HFFc6 (cell line): ENCODE measurements at places on chromosomes 4 and X.
A peak's percentile ranks its signal among the peaks of the same experiment; 100 is the strongest.

GRCh38 chr4:151167561-151167960, 68.1 kb downstream of the RPS3A start:
- no peak for DNase-seq

- DNase-seq = no peak
These were observed 12.6 kb downstream of the PPA2 start for GRCh38 chr4:105461221-105461620.

DNA sequence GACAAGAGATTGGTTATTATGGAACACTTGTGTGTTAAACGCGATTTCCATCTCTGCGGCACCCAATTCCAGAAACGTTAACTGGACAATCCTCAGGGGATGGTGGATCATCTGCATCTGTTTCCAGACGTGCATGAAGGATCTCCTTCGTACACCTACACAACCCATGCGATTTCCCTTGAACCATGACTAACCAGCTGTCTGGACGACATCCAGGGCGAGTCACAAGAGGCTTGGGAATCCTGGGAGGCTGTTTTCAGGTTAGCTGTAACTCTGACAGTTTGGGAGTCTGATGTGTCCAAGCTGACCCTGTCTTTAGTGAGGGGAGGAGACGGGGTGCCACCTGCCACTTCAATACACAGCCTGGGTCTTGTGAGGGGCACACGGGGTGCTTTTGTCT, 84.5 kb downstream of the GATB start:
- DNase-seq = peak; percentile 77

DNA sequence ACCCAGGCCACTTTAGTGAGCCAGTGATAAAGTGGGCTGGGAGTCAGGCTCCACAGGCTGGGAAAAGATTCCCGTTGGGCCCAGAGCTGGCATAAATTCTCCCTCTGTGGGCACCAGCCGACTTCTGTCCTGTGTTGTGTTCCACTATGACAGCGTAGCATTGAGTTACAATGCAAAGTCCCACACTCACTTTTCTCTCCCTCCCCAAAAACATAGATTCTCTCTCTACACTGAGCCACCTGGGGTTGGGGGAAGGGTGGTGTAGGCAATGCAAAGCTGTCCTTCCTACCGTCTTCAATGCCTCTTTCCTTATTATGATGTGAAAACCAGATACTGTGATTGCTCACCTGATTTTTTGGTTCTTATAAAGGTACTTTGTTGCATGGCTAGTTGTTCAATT, 566.2 kb downstream of the RAPGEF2 start:
- no peak for DNase-seq

DNA sequence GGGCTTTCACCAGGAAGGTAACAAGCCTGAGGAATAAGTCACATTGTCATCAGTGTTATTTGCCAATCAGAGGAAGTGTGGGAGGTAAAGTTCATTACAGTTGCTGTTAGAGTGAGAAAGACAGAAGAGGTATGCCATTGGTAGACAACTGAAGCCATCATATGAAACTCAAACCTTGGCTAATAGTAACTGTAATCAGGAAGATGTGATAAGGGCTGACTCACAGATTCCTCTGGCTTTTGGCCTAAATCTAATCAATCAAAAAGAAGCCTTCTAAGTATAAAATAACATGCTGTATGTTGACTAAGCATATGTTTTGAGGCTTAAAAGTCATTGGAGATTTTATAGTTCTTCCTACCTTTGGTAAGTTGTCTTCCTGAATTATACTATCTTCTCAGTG, 242.8 kb downstream of the PCDH7 start:
- DNase-seq = no peak

GRCh38 chr4:151532001-151532708, 123.2 kb downstream of the FHIP1A start:
- DNase-seq = no peak

DNA sequence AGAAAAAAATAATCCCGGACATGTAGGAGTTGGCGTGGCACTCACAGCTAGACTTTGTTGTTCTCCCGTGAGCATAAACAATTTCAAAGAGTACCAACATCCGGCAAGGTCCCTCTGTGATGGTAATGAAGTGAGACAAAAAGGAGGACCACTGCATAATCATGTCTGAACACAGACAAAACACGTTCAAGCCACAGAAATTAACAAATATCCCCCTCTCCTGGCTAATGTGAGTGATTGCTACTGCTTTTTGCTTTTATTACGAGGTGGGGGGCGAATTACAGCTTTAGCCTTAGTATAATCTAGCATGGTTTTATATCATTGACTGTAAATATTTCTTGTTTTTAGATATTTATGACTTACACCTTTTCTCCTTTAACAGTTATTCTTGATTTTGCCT, 118.5 kb downstream of the PLS3 start:
- DNase-seq = peak; percentile 12

GRCh38 chr4:130636486-130636885, 1540.5 kb downstream of the C4orf33 start:
- no peak for DNase-seq

- no peak for DNase-seq
These were observed 16.1 kb downstream of the DAPP1 start for GRCh38 chr4:99832758-99833157.

DNA sequence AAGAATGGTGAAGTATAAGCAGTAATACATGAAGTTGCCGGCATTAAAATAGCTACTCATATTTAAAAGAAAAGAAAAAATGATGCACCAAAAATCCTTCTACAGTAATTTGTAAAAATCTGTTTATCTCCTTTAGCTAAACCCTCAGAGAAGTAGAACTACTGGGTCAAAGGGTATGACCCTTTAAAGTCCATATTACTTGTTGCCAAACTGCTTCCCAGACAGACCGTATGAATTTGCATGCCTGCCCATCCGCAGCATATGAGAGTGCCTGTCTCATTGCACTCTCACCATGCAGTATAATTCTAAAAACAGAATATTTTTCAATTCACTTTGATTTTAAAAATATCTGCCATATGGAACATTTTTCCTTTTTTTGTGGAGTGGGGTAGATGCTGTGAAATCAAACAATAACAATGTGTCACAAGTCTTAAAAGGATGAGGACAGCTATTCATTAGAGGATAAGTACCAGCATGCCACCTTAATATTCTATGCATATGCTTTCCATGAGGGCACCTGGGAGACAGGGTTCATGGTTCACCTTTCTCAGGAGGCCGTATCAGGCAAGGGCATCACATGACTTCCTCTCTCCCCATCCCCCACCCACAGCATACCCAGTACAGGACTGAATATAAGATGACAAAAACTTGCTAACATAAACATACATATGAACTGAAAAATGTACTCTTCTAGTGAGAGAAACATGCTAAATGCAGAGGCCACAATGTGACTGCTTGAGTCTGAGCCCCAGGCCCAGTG, 17.8 kb downstream of the ZDHHC9 start:
- DNase-seq = no peak

DNA sequence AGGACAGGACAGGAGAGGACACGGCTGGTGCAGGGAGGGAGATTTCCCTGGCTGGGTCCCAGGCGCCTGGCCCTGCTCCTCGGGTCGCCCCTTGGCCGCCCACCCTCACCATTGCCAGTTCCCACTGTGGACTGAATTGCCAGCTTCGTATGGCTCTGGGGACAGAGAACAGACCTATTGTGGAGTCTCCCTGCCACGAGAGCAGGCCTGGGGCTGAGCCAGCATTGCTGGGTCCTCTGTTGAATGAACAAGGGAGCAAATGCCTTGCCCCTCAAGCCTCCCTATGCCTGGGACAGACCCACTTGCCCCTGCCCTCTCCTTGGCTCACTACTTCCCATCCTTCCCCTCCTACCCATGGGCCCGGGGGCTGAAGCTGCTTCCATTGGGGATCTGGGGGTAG, 4.3 kb downstream of the PLXNA3 start:
- no peak for DNase-seq

- DNase-seq = no peak
These were observed 17.2 kb downstream of the FAM13A start for GRCh38 chr4:89039730-89040338.

DNA sequence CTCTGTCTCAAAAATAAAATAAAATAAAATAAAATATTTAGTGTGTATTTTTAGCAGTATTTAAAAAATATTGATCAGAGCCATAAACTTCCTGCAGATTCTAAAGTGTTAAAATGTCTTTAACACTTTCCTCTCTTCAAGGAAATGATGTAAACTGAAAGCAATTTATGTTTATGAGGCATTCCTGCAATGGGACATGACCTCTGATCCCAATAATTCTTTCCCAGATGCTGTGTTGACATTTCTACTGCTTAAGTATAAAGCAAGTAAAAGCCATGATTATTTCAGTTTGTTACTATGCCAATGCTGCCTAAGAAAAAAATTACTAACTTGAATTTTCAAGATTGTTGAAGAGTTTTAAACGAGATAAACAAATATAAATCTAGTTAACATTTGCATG, 29.0 kb downstream of the COQ2 start:
- DNase-seq = peak; percentile 85

DNA sequence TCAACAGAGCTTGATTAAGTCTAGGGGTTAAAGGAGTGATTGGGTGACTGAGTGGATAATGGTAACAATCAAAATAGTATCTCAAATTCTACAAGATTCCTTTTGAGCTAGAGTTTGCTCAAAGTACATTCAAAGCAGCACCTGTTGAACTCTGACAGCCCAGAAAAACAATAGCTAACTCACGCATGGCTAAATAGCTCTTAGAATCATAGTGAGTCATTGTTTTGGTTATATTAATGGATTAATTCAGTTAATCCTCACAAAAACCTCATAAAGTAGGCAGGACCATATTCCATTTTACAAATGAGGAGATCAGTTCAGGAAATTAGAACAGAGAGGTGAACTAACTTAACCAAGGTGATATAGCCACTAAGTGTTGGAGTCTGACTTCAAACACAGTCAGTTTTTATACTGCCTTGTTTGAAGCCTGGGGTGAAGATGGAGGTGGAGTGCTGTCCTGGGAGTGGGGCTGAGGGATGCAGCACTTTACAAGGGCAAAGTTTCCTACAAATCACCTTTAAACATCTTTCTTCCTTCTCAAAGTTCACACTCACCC, 35.9 kb upstream of the PPM1K start:
- DNase-seq = no peak

- DNase-seq = peak; percentile 98
These were observed 290.6 kb upstream of the BOD1L1 start for GRCh38 chr4:13918110-13918509.

DNA sequence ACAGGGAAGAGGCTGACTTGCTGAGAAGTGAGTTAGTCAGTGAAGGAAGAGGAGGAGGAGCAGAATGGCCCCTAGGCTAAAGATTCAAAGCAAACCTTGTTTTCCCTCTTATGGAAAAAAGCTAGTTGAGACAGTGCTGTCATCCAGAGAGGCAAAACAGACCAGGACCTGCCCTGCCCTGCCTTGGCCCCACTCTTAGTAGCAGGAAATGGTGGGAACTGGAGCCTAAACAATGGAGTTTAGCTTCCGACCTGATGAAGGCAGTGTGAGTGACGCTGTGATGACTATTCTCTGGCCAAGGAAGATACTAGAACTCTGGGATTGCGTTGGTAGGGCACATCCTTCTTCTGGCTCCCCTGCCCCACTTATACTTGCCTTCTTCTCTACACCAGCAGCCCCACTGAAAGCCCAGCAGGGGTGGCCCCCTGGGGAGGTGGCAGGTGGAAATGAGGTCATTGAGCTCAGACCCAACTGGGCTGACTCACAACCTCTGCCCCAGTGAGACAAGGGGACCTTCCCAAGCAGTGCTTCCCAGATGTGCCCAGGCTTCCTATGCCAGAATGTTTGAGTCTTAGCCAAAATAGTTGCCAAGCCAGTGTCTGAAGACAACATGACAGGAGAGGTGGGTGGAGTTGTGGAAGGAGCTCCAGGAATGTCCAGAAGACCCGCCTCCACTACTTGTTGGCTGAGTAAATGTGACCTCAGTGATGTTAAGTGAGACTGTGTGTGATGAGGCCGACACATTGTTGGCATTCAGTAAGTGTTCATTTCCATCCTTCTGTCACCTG, 38.8 kb downstream of the MSN start:
- peak; percentile 79 for DNase-seq

GRCh38 chr4:116073051-116073450, 959.6 kb upstream of the NDST4 start:
- DNase-seq = no peak

GRCh38 chrX:136258951-136259350, 7.8 kb upstream of the MAP7D3 start:
- DNase-seq = no peak

DNA sequence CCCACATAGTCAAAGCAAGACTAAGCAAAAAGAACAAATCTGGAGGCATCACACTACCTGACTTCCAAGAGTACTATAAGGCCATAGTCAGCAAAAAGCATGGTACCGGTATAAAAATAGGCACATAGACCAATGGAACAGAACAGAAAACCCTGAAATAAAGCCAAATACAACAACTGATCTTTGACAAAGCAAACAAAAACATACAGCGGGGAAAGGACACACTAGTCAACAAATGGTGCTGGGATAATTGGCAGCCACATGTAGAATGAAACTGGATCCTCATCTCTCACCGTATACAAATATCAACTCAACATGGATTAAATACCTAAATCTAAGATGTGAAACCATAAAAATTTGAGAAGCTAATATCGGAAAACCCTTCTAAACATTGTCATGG, 819.3 kb upstream of the FRG1 start:
- no peak for DNase-seq

- no peak for DNase-seq
These were observed 35.8 kb upstream of the TNIP3 start for GRCh38 chr4:121199742-121200561.

DNA sequence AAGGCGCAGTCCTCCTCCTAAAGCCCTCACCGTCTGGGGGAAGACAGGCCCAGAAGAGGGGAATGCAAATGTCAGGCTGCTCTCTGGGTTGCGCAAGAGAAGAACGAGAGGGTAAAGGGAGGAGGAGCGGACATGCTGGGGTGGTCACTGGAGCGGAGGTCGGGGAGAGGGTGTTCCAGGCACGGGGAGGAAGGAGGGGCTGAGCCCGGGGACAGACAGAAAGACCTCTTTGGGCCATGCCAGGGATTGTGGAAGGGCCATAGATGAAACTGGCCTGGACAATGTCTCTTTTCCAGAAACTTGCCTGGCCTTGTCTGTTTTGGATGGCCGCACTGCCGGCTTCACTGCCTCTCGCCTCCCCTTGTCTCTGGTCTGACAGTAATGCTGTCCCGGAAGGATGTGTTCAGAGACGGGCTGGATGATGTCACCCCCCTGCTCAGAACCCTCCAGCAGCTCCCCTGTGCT, 121.0 kb downstream of the SORCS2 start:
- DNase-seq = no peak

- DNase-seq = peak; percentile 96
These were observed 345.3 kb upstream of the TENM3 start for GRCh38 chr4:181897935-181898334.

- DNase-seq = peak; percentile 36
These were observed 41.8 kb upstream of the RLIM start for GRCh38 chrX:74656079-74656745.

DNA sequence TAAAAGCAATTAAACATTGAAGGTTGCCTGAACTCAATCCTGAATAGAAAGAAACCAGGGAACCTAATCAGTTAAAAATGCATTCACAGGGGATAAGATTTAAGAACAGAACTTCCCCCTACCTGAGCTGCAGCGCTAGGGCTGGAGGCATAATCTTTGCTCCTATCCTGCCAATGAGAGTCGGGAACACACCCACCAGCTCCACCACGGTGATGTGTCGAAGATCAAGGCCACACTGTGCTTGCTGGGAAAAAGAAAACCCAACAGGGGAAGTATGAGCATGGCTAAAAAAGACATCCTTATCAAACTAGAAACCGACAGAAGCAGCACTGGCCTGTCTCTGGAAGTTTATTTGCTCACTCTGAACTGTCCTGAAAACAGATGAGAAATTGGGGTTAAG, 66.3 kb downstream of the SRPX start:
- no peak for DNase-seq
